ENCODE measurements at places on chromosomes 6 and 20.

GRCh38 chr6:143963158-143963919, 44.7 kb downstream of the PLAGL1 start:
- no peak for DNase-seq

DNA sequence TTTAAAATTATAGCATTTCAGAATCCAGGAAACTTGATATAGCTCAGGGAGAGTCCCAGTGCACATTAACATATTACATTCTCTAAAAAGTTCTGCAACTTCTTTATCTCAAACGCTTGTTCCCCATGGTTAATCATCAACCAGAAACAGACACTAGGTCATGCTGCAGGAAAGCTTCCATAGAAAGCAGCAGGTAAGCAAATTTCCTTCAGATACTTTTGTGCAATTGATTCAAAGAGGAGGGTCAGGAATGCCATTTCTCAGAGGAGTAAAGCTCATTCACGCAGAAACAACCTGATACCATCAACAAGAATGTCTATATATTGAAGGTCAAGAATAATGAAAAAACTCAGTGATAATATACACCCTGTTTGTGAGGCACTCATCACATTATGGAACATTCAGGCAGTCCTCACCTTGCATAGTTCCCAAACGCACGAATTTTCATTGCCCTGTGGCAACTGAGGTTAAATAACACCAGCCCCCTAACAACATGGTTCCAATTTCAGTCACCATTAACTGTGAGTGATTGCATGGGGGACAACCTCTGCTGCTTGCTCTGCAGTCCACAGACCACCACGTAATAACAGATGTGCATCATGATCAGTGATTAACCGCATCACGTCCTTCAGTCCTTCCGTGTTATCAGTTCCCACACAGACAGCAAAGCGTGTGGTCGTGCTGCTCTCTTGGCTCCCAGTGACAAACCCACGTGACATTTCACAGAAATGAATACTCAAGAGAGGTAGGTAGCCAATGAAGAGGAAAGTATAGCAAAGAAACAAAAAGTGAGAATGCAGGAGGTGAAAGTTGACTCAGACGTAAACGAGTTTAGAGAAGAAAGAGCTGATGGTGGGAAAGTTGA, 95.7 kb downstream of the LY86 start:
- DNase-seq: no peak

GRCh38 chr20:61161726-61162390, 90.2 kb upstream of the CDH4 start:
- DNase-seq: no peak

DNA sequence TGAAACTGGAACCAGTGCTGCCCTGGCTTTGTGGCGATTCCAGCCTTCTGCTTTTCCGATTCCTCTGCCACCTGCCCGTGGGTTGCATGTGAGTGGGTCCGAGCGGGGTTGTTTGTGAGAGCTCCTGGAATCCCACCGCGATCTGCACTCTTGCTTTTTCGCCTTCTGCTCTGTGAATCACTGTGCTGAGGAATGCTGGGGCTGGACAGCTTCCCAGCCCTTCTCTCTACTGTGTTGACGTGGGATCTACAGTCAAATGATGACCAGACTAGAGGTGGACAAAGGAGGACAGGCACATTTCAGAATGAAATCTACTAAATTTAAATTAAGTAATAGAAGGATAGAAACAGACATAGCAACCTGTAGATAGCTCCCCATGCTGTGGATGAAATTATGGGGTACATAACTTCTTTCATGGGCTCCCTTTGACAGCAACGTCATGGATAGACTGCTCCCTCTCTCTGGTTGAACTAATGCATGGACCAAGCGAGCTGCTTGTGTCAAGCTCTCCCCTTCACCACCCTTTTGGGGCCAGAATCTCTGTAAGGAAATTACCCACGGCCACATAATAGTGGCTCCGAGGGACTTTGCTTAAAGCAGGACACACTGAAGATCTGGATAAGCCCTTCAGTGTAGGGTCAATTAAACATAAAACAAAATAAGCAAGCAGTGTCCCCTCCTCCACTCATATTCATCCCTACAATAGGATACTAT, 2.0 kb downstream of the FNDC1 start:
- no peak for DNase-seq

DNA sequence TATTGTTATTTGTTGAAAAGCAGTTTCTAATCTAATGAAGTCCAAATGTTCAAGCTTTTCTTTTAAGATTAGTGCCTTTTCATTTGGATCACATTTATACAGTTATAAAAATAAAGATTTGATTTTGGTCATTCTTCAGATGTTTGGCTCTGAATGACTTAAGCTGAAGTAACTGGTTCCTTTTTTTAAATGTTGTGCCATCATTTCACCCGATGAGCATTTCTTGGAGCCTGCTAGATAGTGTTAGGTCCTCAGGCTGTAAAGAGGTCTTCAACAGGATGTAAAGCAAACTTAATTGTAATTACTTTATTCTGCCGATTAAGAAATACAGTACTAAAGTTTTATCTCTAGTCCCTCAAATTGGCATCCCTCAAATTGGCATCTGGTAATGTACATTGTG, 41.2 kb upstream of the ASIP start:
- no peak for DNase-seq

DNA sequence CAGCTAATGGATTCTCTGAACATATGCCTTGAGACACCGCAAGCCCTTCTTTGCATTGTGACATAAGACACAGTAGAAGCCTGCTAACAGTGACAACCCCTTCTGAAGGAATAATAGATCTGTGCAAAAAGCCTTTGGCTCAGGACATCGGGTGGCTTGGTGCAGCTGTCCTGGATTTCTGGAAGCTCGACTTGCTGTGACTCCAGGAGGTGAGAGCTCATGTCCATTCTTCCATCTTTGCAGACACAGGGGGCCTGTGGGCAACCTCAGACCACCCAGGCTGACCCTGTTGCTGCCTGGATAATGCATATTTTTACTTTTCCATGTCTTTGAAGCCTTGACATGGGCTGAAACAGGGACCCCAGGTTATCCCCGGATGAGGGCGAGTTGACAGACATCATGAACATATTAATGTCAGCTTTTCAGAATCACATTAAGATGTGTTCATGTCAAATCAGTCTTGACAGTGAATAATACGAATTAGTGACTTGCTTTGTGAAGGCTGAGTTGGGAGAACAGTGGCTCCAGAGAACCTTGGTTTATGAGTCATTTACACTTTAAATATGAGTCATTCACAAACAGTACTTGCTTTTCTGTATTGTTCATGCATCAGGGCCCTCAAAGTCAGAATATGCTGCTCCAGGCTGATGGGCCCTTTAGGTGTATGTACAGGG, 66.8 kb upstream of the IYD start:
- no peak for DNase-seq

DNA sequence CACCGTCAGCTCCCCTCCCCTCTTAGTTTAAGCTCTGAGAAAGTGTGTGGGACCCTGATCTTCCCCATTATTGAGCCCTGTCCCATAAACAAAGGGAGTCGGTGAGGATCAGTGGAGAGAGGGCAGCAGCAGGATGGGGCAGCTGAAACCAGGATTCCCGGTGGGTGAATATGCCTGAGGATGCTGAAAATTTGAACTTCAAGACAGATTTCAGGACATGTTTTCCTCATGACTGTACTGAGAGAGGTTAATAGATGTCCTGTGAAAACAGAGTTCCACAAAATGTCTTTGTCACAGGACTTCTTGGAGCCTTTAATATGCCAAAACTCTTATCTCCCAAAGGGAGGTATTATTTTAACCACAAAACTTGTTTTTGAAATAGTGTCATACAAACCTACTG, 53.5 kb upstream of the SLC22A16 start:
- no peak for DNase-seq

- no peak for DNase-seq
Measured at GRCh38 chr6:20700375-20700774, 166.1 kb downstream of the CDKAL1 start.

GRCh38 chr20:40958598-40958997, 70.0 kb upstream of the TOP1 start:
- no peak for DNase-seq

DNA sequence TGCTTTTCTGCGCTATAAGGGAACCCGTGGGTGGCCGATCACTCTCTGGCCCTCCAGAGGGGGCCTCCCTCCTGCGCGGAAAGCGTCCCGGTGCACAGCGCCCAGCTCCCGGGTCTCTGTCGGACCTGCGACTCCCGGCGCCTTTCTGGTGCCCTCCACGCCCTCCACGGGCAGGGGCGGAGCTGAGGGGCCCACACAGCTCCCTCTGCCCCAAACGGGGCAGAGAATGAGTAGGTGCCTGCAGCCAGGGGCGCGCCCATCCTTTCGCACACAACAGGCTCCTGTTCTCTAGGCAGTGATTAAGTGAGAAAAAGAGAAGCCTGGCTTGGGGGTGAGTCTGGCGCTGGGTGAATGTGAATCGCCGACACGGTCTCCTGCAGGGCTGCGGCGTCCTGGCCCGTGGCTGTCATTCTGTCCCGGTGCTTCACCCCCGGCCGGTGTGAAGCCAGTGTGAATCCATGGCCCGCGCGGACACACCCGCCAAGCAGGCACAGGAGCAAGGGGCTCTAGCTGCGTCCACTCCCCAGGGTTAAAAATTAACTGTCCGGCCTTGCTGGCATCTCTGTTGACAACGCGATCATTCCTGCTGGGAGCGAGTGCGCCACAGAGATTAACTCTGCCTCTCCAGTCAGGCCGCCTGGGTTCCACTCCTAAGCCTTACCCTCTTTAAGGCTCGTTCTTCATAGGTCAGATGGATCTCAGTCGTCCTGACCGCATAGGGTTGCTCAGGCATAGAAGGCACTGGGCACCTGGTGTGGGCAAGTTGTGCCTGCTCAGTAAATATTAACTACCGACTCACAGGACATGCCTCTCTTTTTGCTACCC, 88.8 kb downstream of the PCSK2 start:
- DNase-seq: no peak

DNA sequence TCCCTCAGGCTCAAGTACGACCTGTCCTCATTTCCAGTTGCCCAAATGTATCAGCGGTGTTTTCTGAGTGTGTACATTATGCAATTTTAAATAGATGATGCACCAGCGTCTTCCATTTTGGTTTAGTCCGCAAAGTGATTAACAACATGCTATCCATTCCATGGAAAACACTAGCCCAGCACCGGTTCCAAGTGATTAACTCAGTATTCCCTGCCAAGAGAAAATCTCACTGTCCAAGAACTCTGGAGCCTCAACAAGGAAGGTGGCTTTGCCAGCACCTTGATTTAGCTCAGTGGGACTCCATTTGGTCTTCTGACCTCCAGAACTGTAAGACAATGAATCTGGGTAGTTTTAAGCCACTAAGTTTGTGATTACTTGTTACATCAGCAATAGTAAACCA, 107.2 kb downstream of the FOXC1 start:
- no peak for DNase-seq

GRCh38 chr6:3251462-3252314, 7.1 kb upstream of the PSMG4 start:
- peak; percentile 88 for DNase-seq

- DNase-seq: peak; percentile 48
Measured at GRCh38 chr20:45341939-45342854, 6.0 kb downstream of the SDC4 start.

GRCh38 chr6:35044145-35044745, 96.9 kb downstream of the TCP11 start:
- no peak for DNase-seq

- DNase-seq: no peak
Measured at GRCh38 chr6:148521586-148521985, 178.9 kb downstream of the SASH1 start.

- no peak for DNase-seq
Measured at GRCh38 chr6:156427345-156427744, 349.8 kb upstream of the ARID1B start.
